Sigmoid colon (tissue), 7 donors: ENCODE measurements at places on chromosomes 16 and 17.

- DNase-seq, result no peak
Observed at GRCh38 chr17:56936697-56937322, 23.0 kb upstream of the TRIM25 start.

- no peak for DNase-seq
Observed at GRCh38 chr16:27449434-27450195, 47.6 kb downstream of the IL21R start.

- DNase-seq, result no peak
Observed at GRCh38 chr16:52812678-52813556, 239.8 kb downstream of the CHD9NB start.

- no peak for DNase-seq
Observed at GRCh38 chr17:39939106-39939505, 11.6 kb downstream of the LRRC3C start.

- no peak for DNase-seq
Observed at GRCh38 chr17:41527063-41528023, 765 bp downstream of the KRT19 start.

- no peak for DNase-seq
Observed at GRCh38 chr17:51941272-51941671, 217.2 kb downstream of the CA10 start.

DNA sequence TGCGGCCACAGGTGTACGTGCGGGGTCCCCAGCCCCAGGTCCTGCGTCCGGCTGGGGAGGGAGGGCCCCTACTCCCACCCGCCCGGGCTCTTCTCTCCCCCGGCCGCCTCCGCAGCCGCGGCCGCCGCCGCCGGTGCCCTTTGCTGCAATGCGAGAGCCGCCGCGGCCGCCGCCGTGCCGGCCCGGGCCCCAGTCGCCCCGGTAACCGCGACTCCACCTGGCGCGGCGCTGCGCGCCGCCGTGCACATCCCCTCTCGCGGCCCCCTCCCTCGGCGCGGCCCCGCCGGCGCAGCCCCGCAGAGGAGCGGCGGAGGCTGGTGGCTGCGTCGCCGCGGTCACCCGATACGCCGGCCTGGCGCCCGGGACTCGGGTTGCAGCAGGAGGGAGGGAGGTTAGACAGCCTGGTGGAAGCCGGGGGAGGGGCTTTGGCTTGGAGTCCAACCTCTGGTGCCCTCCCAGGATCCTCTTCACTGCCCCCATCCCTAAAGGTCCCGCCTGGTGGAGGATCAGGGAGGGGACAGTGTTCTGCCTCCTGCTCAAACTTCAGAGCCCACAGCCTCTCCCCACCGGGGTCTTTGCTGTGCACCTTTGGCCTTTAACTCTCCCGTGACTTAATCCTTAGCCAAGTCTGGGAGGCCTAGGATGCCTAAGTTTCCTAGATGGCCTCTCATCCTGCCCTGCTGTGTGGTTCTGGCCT is 32.9 kb downstream of the SRCIN1 start:
- DNase-seq, result no peak

GRCh38 chr17:29331075-29331707 is 37.2 kb upstream of the NUFIP2 start:
- no peak for DNase-seq

DNA sequence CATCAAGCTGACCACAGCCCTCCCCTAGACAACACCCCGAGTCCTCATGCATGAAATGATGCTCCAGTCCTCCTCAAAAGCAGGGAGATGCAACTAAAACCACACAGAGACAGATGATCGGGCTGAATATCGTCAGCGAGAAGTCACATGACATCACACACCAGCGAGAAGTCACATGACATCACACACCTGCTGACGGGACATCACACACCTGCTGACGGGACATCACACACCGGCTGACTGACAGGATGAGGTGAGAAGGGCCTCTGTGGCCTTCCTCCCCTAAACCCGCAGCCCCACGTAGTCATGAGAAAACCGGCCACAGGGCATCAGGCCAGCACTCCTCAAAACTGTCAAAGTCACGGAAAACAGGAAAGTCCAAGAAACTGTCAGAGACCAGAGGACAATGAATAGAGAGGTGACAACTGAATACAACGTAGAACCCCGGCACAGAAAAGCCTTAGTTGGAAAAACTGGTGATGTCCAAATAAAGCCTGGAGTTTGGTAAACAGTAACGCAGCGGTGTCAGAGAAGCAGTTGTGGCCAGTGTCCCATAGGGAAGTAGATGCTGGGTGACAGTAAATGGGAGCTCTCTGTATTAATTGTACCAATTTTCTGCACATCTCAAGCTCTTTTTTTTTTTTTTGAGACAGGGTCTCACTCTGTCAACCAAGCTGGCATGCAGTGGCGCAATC is 14.3 kb downstream of the LITAF start:
- DNase-seq, result no peak

DNA sequence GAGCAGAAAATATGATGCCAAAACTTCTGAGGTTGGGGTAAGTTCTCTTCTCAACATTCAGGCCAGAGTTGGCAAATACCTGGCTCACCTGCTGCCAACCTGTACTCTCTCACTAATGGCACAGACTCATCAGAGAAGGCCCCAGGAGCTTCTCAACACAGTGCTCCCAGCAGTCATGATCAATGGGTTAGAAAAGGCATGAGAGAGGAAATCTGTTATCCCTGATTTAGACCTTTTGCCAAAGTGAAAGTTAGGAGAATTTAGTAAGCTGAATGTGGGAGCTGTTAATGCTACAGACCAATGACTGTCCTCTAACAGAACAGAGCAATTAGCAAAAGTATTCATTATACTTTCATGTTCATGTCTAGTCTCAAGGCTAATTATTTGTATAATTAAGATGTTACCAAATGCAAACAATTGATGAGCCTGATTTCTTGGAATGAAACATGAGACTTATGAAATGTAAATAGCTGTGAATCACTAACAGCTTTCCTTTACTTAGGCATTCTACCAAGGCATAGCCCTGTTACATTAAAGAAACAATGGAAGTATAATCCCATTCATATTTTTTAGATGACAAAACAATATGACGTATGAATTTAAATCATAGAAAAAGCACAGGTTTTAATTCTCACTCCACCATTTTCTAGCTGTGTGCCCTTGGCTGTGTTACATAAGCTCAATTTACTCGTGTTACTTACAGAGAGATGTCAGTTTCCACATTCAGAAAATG is 68.7 kb upstream of the MARCHF10 start:
- DNase-seq, result no peak

GRCh38 chr16:31455601-31456314 is 3.5 kb upstream of the ARMC5 start:
- DNase-seq, result peak; percentile 63

DNA sequence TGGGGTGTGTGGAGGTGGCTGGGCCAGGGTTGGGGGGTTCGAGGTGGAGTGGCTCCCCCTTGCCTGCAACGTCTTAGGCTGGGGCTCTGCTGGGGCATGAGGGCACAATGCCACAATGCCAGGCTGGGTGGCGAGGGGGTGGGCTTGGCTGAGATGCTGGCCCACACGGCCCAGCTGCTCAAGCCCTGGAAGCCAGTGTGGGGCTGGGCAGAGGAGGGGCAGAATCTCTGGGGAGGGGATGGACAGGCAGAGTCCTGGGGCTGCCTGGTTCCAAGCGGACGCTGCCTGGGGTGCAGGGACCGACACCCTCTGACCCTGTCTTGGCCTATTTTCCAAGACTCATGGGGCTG is 37.5 kb upstream of the SSTR5 start:
- no peak for DNase-seq

GRCh38 chr17:72344613-72345012 is 223.8 kb downstream of the SOX9 start:
- DNase-seq, result no peak
